ENCODE measurements at places on chromosomes 3 and 15.

- no peak for DNase-seq
Observed at GRCh38 chr3:45978006-45978761, 17.4 kb downstream of the FYCO1 start.

DNA sequence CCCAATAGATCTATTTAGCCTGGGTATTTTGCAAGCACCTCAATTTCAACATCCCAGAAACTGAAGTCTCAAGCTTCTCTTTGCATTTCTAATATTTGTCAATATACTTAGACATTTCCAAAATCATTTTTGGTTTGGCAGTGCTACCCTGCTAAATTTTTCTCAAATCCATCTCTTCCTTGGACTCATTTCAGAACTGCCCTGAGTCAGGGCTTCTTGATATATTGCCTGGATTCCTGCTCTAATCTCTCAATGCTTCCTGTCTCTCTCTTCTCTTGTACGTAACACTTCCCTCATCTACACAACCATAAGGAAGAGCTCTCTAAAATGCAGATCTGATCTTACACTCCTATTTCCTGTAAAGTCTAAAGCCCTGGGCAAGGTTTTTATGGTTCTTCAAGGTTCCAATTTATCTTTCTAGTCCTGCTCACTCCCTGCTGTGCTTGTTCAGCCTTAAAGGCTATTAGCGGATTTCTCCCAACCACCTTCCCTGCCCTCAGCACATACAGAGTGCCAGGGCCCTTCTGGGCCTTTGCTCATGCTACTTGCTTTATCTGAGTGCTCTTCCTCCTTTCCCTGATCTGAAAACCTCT, 53.0 kb upstream of the MME start:
- peak; percentile 45 for DNase-seq

- no peak for DNase-seq
Observed at GRCh38 chr3:187243933-187244524, 46.7 kb downstream of the RTP1 start.

DNA sequence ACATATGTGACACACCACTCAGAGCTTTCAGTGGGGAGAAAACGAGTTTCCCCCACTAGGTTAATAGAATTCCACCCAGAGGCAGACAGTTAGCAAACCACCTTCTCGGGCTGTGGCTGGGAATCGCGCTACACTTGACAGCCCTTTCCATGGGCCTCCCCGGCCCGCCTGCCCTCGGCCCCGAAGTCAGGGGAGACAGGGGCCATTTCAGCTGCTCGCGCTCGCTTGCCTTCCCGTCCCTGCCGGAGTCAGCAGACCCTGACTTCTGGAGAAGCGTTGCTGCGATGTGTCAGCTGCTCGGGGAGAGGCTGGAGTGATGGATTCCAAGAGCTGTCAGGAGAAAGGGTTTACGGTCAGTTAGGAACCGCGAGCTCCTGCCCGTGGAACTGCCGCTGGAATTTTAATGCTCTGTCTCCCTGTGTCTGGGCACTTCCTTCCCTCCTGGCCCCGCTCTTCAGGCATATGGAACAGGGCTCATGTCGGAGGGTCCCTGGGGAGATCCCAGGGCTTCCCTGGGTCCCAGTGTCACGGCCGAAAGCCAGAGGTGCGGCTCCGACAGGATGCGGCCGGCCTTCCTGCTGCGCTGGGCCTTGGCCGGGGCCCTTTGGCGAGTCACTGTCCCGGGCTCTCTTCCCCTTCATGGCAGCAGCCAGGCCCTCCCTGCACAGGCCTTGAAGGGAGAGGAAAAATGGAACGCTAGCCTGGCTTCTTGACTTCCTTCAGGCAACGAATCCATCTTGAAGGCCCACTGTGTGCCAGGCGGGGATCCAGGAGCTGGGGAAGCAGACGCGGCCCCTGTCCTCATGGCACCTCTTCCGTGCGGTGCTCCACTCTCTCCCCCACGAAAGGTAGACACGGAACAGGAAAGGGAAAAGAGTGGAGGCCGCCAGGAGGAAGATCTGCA, 38.4 kb upstream of the VPS8 start:
- no peak for DNase-seq

DNA sequence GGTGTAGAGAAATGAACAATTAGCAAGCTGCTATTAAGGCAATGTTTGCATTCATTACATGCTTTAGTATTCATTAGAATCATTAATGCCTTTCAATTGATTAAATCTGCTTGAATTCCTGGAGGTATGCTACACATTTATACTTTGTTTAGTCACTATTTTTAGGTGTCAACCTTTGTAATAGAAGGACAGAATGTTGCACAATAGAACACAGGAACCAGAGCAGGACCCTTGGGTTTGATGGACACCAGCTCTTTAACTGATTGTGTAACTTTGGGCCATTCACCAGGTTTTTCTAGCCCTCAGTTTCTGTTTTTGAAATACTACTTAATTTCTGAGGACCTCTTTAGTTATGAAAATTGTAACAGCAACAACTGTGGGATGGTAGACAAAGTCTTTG, 317.6 kb upstream of the UMPS start:
- no peak for DNase-seq

- no peak for DNase-seq
Observed at GRCh38 chr3:181302960-181303359, 313.4 kb upstream of the DNAJC19 start.

- peak; percentile 83 for DNase-seq
Observed at GRCh38 chr3:61008998-61009380, 242.3 kb downstream of the FHIT start.

- no peak for DNase-seq
Observed at GRCh38 chr3:156620260-156620659, 54.1 kb upstream of the TIPARP start.

GRCh38 chr3:35404571-35404970, 234.8 kb upstream of the ARPP21 start:
- DNase-seq, result no peak

DNA sequence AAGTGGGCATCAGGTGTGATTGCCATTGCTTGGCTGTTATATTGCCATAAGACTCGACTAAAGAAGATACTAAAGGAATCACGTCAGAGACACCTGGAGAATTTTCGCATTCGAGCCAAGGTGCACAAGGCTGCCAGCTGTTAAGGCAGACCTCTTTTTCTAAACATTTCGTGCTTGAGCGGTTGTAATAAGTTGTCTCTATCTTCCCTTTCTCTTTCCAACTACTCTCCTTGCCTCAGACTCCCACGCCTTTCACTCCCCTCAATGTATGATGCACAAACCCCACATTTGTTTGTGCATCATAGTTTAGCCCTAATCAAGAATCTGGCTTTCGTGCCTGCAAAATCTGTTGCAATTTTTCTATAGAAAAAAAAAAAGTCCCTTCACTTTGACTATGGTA, 118.0 kb downstream of the IQCH start:
- DNase-seq, result no peak

- no peak for DNase-seq
Observed at GRCh38 chr15:77815015-77815414, 182.3 kb upstream of the LINGO1 start.
